ENCODE measurements at places on chromosomes 6 and 20.

- DNase-seq, result no peak
These were observed 400.4 kb upstream of the IMPG1 start for GRCh38 chr6:76472858-76473257.

GRCh38 chr6:107989166-107990094 is 31.4 kb upstream of the SEC63 start:
- no peak for DNase-seq

GRCh38 chr6:122657601-122658000 is 47.4 kb downstream of the PKIB start:
- DNase-seq, result no peak

- no peak for DNase-seq
These were observed 542 bp downstream of the USP49 start for GRCh38 chr6:41894366-41895299.

DNA sequence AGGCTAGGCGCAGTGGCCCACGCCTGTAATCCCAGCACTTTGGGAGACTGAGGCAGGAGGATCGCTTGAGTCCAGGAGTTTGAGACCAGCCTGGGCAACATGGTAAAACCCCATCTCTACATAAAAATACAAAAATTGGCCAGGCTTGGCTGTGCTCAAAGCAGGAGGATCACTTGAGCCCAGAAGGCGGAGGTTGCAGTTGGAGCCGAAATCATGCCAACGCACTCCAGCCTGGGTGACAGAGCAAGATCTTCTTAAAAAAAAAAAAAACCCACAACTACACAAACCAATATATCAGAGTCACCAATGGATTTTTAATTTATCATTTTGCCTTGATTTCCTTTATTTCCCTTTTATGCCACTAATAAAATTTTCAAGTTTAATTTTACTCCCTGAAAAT is 9.3 kb downstream of the MAP3K5 start:
- no peak for DNase-seq

DNA sequence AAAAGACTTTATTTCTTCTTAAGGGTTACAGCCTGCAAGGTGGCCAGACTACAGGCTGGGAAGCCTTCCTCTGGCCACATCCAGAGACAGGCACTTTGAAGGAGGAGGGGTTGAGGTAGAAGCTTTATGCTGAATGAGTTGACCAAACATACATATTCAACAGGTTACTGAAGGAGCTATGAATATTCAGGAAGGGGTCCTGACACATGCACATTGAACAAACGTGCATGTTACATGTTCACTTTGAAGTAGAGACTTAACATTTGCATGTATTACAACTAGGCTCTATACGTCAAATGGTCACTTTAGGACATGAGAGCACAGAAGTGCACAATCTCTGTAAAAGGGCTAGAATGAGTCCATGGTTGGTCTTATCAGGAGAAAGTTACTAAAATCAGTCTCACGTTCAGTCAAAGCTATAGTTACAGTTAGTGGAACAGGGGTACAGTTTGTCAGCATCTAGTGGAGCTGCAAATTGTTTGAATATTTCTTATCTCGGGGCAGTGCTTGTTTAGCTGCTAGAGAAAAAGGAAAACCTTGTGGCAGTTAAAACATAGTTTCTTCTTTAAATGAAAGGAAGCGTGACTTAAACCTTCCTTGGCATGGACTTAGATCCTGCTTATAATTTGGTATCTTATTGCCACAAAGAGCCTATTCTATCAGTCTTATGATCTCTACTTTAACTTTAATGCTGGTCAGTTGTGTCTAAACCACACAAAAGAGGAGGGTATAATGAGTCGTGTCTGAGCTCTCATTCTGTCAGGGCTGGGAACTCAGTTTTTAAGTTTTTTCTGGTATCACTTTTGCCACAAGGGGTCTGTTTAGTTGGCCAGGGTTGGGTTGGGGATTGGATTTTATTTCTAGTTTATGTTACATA is 4.6 kb upstream of the ZSCAN9 start:
- DNase-seq, result no peak

- no peak for DNase-seq
These were observed 20.7 kb downstream of the PBOV1 start for GRCh38 chr6:138197570-138197969.

GRCh38 chr6:165775721-165776120 is 112.7 kb upstream of the PDE10A start:
- DNase-seq, result no peak

DNA sequence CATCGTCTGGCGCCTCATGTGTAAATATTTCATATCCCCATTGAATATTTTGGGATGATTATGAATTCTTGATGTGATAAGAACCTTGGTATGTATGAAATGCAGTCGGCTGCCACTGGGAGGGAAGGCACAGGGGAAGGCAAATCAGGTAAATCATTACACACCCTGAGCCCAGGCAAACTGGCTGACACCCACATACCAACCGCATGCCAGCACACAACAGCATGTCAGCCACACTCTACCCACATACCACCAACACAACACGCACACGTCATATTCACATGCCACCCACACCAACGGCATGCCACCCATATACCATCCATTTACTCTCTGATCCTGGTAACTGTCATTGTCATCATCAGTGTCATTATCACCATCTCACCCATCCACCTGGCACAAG is 28.3 kb upstream of the MDGA1 start:
- no peak for DNase-seq

DNA sequence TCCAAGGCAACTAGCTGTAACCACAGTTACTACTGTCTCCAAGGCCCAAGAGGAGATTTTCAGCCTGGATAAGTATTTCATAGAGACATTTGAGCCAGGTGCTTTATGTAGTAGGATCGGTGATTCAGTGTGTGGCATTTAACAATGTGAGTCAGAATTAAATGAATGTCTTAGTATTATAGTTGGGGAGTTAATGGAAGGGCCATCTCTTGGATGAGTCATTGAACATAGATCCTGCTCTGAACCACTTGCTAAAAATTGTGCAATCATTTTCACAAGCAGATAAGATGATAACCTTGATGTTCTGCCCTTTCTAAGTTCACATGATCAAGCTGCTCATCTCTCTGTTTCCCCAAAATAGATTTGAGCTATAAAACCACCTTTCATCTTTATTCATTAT is 668.9 kb upstream of the CITED2 start:
- no peak for DNase-seq

DNA sequence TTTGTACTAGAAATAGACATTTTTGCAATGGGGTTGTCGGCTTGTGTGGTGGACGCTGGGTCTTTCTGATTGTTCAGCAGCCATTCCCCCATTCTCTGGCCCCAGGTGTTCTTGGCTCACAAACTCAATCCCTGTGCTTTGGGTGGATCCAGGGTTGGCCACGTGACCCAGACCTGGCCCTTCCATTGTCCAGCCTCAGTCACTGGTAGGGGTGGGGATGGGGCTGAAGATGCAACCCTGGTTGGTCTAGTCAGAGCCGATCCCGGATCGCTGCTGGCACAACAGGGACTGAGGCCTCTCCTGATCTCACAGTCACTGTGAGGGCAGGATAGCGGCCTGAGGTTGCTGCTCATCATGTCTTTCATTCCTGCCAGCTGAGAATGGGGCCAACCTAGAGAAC is 365.3 kb upstream of the SULF2 start:
- DNase-seq, result no peak

GRCh38 chr6:158219228-158219627 is 51.1 kb downstream of the GTF2H5 start:
- no peak for DNase-seq

DNA sequence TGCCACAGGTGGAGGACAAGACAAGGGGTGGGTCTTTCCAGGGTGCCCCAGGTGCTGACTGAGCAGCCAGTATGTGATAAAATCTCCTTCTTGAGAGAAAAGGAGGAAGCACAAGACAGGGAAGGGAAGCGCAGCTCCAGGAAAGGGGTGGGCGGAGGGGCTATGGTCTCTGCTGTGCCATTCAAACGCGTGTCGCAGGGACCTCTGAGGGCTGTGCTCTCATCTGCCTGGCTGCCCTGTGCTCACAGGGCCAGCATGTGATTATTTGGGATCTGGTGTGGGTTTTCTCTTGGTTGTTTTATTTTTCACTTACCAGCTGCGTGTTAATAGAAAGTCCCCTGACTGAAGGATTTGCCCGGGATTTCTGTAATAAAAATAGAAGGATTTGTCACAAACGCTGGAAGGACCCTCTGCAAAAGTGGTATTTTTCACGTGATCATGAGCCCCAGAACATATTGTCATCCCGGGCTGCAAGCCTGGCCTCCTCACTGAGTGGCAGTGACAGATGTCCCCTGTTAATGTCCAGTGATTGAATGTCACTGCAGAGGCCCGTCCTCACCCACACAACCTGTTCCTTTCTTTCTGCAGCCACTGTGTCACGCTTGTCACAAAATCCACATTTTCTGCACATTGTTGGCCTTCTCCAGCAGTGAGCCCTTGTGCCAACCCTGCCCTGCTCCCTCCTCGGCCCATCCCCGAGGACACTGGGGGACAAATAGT is 35.0 kb upstream of the VSX1 start:
- DNase-seq, result no peak

DNA sequence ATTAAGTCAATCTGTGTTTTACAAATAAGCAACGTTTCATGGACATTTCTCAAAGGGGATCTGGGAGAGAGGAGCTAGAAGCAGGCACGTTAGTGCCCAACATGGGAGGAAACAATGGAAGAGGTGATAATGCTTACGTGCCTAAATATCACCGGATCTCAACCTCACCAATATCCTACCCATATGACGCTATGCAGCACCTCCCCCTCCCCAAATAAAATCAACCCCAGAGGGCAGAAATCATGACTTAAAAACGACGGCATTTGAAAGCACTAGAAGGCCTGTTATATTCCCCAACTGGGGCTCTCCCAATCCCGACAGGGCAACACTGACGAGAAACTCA is 425 bp downstream of the HBS1L start:
- no peak for DNase-seq

DNA sequence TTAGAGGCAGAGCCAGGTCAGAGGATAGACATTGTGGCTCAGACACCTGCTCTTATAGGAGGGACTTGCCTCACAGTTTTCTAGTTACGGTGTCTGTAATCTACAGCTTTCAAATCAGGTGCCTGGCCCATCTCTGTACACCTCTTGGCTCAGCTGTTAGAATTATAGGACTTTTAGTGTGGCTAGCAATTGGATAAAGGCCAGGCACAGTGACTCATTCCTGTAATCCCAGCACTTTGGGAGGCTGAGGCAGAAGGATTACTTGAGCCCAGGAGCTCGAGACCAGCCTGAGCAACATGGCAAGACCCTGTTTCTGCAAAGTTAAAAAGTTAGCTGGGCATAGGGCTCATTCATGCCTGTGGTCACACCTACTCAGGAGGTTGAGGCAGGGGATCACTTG is 20.0 kb downstream of the BRPF3 start:
- DNase-seq, result no peak

GRCh38 chr20:63651942-63652191 is 1.4 kb downstream of the STMN3 start:
- no peak for DNase-seq

- no peak for DNase-seq
These were observed 329.8 kb upstream of the EPHA7 start for GRCh38 chr6:93749191-93749590.
